ENCODE measurements at places on chromosomes 11 and 22.

DNA sequence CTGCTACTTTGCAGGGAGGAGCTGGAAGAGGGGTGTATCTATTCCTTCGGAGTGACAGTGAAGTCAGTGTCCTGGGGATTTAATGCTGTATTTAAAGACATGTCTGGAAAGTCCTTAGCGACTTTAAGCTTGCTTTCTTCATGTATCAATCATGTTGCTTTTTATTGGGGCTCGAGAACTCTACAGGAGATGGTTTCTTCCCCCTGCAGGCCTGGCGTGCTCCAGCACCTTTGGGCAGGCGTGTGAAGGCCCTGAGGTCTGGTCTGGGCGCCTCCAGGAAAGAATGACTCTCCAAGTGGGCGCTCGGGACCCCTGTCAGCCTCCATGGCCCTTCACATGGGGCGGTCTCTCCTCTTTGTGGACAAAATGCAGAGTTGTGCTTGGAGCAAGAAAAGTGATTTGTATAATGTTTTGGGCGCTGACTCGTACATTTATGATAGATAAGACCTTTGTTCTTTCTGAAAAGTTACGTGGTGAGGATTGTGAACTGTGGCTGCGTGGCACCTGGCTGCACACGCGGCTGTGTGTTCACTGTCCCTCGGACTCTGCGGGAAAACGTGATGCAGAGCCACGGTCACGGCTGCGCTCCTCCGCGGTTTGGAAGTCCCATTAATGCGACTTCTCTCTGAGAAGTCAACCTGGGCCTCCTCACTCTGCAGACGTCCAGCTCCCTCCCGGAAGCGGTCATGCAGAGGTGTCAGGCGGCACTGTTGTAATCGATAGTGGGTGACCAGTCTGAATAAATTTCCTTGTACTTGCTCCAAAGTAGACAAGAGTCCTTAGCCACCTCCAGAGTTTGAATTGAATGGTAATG lies 282.5 kb downstream of the TBC1D22A start:
- no peak for DNase-seq

DNA sequence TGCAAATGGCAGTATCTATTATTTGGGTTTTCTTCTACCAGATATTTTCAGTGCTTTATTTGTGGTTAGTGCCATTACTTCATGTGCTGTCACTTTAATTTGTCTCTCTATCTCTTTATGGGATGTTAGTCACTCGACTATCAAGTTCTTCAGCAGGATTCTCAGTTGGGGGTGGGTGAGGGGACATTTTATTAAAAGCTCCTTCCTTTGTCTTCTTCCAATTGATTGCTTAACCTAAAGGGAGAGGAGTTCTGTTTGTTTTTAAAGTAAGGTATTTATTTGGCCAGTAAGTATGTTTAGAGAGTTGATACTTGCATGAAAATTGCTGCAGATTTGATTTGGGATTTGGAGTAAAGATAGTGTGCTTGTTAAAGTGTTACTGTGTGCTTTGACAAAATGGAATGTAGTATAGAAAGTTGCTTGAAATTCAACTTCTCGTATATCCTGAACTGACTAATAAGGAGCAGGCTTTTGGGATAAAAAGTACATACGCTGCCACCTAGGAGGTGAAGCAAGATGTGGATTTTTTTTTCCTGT lies 10.3 kb downstream of the YAP1 start:
- DNase-seq = no peak

DNA sequence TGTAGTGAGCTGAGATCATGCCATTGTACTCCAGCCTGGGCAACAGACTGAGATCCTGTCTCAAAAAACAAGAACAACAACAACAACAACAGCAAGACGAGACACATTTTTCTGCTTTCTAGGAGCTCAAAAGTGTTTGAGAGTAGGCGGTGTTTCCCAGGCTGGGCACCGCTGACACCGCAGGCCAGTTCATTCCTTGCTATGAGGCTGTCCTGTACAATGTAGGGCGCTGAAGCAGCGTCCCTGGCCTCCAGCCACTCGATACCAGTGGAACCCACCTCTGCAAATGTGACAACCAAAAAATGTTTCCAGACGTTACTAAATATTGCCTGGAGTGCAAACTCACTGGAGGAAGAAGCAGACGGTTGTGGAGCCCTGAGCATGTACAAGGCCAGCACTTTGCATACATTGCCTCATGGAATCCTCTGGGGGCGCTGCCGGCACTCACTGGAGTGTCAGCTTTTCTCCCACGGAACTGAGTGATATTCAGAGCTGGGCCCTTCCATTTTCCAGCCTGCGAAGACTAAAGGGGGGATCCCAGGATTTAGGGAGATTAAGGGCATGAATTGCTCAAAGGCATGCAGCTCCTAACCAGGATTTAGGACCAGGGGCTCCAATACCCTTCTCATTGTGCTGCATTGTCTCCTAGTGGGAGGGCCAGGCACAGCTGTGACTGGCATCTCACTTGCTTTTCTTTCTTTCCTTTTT lies 5.8 kb upstream of the MIEF1 start:
- peak; percentile 46 for DNase-seq

DNA sequence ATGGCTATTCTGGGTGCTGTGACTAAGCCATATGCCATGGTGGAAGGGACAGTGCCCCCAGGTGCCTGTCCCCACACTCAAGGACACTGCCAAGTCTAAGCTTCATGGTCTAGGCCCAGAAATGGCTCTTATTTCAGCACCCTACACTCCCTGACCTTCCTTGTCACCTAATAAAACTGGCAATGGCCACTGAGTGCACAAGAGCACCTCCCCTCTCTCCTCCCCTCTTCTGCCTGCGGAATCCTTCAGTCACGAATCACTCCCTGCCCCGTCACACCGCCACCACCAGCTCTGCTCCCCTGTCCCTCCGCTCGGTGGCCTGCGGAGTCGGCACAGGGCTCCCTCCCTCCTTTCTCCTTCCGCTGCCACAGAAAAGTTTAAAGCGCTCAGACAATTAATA lies 19.0 kb upstream of the LMO1 start:
- DNase-seq = no peak

GRCh38 chr11:62847767-62848314 lies 8.5 kb upstream of the WDR74 start:
- DNase-seq = no peak

GRCh38 chr22:18085188-18085587 lies 7.4 kb downstream of the PEX26 start:
- no peak for DNase-seq

DNA sequence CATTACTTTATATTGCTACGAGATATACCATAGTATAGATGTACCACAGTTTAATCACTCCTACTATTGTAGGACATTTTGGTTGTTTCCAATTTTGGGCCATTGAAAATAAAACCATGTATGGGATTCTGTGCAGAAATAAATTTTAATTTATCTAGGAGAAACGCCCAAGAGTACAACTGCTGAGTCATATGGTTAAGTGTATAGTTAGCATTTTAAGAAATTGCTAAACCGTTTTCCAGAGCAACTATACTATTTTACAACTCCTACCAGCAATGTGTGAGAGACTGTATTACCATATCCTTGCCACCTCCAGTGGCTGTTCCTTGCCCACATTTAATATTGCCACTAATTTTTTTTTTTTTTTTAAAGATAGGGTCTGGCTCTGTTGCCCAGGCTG lies 163.1 kb downstream of the SBF2 start:
- no peak for DNase-seq

- no peak for DNase-seq
These were observed 61.3 kb downstream of the PRMT3 start for GRCh38 chr11:20448834-20449233.

- DNase-seq = no peak
These were observed 21.1 kb downstream of the KCTD17 start for GRCh38 chr22:37072673-37073072.

DNA sequence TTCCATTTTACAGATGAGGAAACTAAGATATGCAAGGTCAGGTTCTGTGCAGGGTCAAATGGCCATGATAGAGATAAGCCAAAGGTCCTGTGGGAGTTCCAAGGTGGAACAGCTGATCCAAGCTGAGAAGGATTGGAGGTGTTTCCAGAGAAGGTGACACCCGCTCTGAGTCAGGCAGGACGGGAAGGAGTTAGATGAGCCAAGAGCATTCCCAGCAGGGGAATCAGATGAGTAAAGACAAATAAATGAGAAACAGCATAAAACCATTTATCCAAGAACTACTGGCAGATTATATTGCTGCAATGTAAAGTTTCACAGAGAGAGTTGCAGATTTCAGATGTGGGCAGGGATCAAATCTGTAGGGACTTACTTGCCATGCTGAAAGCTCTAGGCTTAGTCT lies 18.9 kb upstream of the HEPHL1 start:
- DNase-seq = no peak

DNA sequence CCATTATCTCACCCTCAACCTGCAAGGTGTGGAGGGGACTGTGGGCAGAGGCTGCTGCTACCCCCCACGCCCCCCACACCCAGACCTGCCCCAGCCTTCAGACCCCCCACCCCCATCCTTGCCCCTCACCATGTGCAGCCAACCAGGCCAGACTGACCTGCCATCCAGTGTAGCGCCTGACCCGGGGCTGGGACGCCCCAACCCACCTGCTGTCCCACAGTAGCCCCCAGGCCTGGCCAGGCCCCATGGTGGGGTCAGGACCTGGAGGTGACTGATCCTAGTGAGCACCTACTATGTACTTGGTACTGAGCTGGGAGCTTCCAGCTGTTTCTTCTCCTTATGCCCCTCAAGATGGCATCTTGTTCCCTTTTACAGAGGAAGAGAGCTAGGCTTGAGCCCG lies 113.1 kb downstream of the CACNA1I start:
- no peak for DNase-seq

DNA sequence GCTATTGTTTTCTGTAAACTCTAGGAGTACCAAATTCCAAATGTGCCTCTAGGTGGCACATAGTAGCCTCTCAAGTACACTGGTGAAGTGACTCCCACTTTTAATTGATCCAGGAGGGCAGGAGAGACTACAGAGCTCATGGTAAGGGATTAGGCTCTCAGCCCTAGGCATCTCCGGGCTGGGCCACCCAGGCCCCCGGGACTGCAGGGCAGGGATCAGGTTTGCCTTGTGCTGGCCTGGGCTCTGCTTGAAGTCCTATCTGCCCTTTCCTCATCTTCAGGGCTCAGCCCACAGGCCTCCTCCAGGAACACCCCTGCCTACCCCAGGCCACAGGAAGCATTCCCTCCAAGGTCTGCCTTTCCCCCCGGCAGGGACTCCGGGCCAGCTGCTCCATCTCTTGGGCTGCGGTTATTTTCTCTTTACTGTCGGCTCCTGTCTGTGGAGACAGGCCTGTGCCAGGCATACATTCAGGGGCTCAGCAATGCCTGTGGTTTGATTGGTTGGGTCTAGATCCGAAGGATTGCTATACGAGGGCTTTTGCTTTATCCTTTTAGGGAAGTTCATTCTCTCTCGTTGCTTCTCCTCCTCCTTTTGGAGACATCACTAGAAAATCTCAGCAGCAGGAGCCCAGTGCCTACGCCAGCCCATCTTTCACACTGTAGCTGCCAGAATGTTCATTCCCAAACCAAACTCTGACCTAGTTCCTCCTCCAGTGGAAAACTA lies 32.8 kb downstream of the PARVA start:
- no peak for DNase-seq

- DNase-seq = peak; percentile 64
These were observed at the start of gene APOL2 for GRCh38 chr22:36239401-36240171. APOL2 (minus strand) TSS chr22:36239527; CDS start chr22:36233162, 6,365 bp downstream.

DNA sequence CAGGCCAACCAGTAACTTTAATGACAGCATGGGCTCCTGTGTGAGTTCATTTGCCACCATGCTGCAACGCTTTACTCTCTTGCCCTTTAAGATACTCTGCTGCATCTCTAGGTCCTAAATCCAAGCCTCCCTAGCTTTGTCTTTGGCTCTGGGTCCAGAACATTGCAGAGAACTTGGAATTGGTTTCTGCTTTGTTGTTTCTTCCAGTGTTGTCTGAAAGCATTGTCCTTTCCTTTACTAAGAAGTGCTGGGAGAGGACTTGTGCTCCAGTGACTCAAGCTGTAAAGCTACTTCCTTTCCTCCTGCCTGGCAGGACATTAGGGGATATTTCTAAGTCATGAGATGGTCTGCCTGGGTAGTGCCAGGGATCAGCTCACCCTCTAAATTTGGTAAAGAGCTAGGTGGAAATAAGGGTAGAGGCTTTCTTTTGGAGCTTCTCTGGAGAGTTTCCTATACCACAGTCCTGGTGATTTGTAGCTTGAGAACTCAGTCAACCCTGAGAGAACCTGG lies 202.5 kb upstream of the CADM1 start:
- DNase-seq = no peak

- no peak for DNase-seq
These were observed 2.4 kb upstream of the TNNT3 start for GRCh38 chr11:1916986-1917522.

- DNase-seq = no peak
These were observed 77.3 kb upstream of the PHF21A start for GRCh38 chr11:46198245-46199240.

- no peak for DNase-seq
These were observed 392.2 kb downstream of the TBC1D22A start for GRCh38 chr22:47154621-47155081.

DNA sequence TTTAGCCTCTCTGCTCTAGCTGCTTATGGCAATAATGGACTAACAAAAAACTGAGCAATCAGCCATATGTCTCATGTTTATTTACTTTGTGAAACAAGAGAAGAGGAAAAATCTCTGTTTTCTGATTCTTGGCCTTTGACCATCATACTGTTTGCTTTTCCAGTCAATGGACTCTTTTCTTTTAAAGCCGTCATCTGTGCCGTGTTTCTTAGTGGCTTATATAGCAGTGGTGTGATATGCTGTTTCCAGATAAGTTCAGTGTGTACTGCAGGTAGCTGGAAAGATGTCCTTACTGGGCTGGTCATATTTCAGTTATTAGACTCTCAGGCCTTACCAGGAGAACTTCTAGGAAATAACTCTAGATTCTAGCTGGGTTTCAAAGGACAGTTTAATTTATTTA lies 33.6 kb upstream of the TECTA start:
- DNase-seq = no peak

- DNase-seq = no peak
These were observed 336.8 kb upstream of the DDI1 start for GRCh38 chr11:103699656-103700055.

GRCh38 chr11:534396-535209 lies 773 bp downstream of the HRAS start:
- no peak for DNase-seq

DNA sequence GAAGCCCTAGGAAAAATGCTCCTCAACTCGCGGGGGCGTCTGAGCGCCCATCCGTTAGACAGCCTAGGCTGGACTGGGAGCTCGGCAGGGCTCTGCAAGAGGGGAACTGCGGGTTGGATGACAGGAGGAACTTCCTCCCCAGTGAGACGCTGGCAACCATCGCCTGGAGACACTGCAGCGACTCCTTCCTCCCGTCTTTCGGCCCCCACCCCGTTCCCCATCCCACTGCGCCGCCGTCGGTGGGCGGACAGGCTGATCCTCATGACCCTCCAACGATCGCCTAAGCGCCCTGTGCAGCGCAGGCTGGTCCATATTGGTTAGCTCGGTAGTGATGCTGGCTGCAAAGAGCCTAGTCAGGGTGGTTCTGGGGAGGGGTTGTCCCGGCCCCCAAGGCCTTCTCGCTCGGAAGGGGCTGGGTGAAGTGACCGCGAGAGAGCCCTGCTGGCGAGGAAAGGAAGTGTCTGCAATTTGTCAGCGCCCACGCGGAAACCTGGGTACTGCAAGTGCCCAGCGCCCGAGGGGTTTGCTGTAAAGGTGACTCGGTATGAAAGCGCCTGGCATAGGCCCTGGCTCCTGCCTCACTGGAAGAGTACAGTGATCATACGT lies 638 bp downstream of the NRGN start:
- DNase-seq = peak; percentile 44

GRCh38 chr11:78823588-78823987 lies 248.9 kb upstream of the NARS2 start:
- no peak for DNase-seq

Data from stimulated activated CD8-positive, alpha-beta memory T cell treated with anti-CD3 and anti-CD28 coated beads, Interleukin-2, amount 100 ng/mL, for 48 hours (primary cell).